Mesenchymal stem cell (in vitro differentiated cells and primary cell): ENCODE measurements at places on chromosomes 2 and 18.

GRCh38 chr18:44961288-44961995 is 280.8 kb downstream of the SETBP1 start:
- DNase-seq, result no peak
- no peak overlapping the region for H3K27ac ChIP-seq
- no peaks in the 10 kb centered on the region for H3K27me3 ChIP-seq
- no peak overlapping the region for H3K4me3 ChIP-seq
- no peaks in the 10 kb centered on the region for H3K4me1 ChIP-seq

GRCh38 chr2:115838539-115838938 is 1396.1 kb downstream of the DPP10 start:
- H3K4me1 ChIP-seq, result no peaks in the 10 kb centered on the region
- DNase-seq, result no peak
- H3K4me3 ChIP-seq, result no peak overlapping the region
- no peaks in the 10 kb centered on the region for H3K27me3 ChIP-seq

GRCh38 chr2:45119038-45119437 is 109.8 kb upstream of the SIX2 start:
- DNase-seq, result peak; percentile 23
- H3K27me3 ChIP-seq, result no peaks in the 10 kb centered on the region
- no peaks in the 10 kb centered on the region for H3K36me3 ChIP-seq
- H3K27ac ChIP-seq, result peak overlapping the region; percentile 87
- peaks cover 12% of the 10 kb centered on the region for H3K4me1 ChIP-seq

DNA sequence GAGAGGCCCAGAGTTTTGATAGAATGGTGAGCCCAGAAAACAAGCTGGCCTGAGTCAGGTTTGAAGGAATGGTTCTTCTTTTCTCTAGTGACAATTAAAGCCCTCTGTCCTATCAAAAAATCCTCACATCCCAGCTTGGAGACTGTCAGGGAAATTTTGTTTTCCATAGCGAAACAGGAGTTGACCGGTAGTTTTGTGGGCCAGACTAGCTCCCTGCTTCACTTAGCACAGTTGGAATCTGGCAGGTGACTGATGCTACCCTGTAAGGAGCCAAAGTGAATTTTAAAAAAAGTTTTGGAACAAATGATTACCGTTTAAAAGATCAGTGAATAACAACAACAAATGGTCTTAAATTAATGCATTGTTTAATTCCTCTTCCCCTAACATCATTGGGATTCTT is 6.7 kb downstream of the NAB1 start:
- H3K27ac ChIP-seq, result no peak overlapping the region
- H3K4me3 ChIP-seq, result no peak overlapping the region
- H3K27me3 ChIP-seq, result no peaks in the 10 kb centered on the region

- H3K36me3 ChIP-seq, result no peaks in the 10 kb centered on the region
- H3K4me3 ChIP-seq, result no peak overlapping the region
- no peak overlapping the region for H3K27ac ChIP-seq
- no peaks in the 10 kb centered on the region for H3K4me1 ChIP-seq
These were observed 246.9 kb upstream of the SLC39A10 start for GRCh38 chr2:195410074-195410671.

DNA sequence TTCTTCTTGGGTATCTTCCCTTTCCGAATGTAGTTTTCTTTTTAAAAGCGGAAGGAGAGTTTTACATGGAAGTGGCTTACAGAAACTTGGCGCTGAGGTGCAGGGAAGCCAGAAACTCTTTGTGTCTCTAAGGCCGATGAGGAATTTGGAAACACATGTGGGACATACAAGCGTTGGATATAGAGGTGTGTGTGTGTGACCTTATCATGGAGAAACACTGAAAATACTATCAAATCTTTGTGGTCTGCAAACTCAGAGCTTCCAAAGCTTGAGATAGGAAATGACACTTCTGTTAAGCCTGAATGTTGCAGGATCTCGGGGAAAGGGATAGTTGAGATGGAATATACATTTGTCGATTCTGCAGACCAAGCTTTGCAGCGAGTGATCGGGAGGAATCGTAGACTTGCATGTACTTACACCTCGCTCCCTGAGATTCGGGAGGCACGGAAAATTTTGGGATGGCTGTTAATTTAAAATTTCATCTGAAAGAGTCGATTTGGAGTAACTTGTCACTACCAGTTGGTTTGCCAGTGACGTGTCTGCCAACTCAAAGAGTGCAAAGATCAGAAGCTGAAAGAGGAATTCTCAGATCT is 1.0 kb downstream of the NAB1 start:
- no peaks in the 10 kb centered on the region for H3K36me3 ChIP-seq
- no peaks in the 10 kb centered on the region for H3K27me3 ChIP-seq
- DNase-seq, result peak; percentile 62
- H3K4me3 ChIP-seq, result peak overlapping the region; percentile 95

DNA sequence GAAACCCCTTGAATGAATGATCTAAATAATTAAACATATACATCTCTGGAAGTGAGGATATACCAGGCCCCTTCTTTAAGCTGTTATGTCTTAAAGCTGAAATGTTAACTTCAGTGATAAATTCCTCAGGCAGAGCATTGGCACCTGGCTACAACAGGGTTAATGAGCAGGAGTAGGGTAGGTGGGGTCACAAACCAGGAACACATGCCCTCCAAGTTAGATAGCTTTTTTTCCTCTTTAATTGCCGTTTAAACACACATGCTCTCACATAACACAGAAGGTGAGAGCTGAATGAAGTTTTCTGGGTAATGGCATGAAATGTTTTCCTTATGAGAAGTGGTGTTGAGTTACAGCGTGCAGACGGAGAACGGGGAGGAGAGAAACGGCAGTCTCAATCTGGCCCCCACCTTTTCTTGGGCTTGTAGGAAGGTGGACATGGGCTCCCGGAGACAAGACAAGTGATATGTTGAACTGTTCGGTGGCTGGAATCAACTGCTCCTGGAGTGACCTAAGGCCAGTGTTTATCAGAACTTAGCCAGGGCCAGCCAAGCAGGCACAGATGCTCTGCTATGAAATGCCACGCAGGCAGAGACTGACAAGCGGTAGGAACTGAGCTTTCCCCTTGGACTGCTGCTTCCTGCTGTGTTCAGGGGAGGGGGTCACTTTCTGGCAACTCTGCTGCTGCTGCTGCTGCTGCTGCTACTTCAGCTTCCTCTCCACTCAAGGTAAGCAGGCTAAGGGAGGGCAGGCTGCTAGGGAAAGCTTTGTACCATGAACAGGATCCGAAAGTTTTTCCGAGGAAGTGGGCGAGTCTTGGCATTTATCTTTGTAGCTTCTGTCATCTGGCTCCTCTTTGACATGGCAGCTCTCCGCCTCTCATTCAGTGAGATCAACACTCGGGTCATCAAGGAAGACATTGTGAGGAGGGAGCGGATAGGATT is at the start of gene GALNT5:
TSS of gene GALNT5 (plus strand) at position 394 of the 941 bp plus-strand sequence. CDS start at position 772, 378 bp downstream.
- peak within 1 kb of the TSS; percentile 46 for H3K4me3 ChIP-seq
- no peaks in the 10 kb centered on the region for H3K36me3 ChIP-seq
- H3K27ac ChIP-seq, result peak within 1 kb of the TSS; percentile 35
- H3K27me3 ChIP-seq, result no peaks in the 10 kb centered on the region
- peak; percentile 48 for DNase-seq
- peaks cover 15% of the 10 kb centered on the region for H3K4me1 ChIP-seq

GRCh38 chr18:35861367-35862118 is 110.9 kb upstream of the RMP24 start:
- H3K4me3 ChIP-seq, result no peak overlapping the region
- DNase-seq, result no peak
- H3K36me3 ChIP-seq, result no peaks in the 10 kb centered on the region
- no peaks in the 10 kb centered on the region for H3K27me3 ChIP-seq
- peaks cover 3% of the 10 kb centered on the region for H3K4me1 ChIP-seq

DNA sequence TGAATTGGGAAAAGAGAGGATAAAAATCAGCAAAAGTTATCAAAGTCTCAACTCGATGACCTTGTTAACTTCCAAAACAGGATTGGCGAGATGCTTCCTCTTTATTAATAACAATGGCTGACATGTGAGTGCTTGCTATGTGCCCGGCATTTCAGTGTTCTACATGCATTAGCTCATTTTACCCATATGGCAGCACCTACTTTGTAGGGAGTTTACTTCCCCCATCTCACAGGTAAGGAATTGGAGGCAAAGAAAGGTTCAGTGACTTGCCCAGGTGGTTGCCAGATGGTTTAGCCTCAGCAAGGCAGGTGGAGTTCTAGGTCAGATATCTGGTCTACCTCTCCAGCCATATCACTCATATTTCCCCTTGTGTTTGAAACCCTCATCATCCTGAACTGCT is 12.4 kb downstream of the TFCP2L1 start:
- no peak for DNase-seq
- H3K27ac ChIP-seq, result no peak overlapping the region
- no peak overlapping the region for H3K4me3 ChIP-seq
- H3K36me3 ChIP-seq, result no peaks in the 10 kb centered on the region

DNA sequence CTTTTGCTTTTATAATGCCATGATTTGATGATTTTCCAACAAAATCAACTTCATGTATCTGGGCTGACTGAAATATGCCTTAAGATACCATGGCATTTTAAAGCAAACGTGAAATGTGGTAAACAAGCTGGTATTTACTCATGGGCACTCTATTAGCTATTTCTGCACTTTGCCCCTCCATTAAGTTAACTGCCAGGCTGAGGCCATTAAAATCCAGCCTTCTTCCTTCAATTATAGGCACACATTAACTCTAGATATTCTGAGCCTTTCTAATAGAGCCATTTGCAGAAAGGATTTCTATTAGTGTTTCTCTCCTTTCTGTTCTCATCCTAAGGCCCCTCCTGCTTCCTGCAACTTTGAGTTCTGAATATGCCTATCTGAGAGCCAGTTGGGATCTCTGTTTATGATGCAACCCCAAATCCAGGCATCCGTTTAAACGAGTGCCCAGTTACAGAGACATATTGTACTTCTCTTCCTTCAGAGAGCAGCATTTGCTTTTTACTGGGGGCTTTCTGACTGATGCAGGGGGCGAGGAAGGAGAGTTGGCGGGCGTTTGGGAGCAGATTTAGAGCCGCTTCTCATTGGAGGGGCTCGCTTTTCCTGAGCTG is 1.6 kb upstream of the KCNJ3 start:
- no peaks in the 10 kb centered on the region for H3K36me3 ChIP-seq
- H3K27me3 ChIP-seq, result peaks cover 29% of the 10 kb centered on the region
- DNase-seq, result no peak
- H3K4me1 ChIP-seq, result peaks cover 17% of the 10 kb centered on the region
- H3K27ac ChIP-seq, result no peak overlapping the region
- peak overlapping the region; percentile 77 for H3K4me3 ChIP-seq

DNA sequence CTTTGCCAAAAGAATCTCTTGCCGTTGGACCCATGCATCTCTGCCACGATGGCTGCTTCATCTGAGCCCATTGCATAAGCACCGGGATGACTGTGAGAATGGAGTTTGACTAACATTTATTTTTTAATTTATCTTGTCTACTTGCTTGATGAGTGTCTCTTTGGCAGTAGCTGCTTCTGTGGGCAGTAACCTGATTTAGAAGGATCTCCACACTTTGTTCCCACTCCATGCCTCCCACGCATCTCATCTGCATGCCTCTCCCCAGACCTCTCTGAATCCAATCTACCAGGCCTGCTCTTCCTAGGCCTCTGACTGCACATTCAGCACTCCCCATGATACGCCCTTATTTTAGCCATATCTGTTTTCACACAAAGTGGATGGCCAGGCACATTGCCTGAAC is 23.7 kb upstream of the TMX3 start:
- H3K4me1 ChIP-seq, result no peaks in the 10 kb centered on the region
- H3K4me3 ChIP-seq, result no peak overlapping the region
- no peaks in the 10 kb centered on the region for H3K27me3 ChIP-seq

DNA sequence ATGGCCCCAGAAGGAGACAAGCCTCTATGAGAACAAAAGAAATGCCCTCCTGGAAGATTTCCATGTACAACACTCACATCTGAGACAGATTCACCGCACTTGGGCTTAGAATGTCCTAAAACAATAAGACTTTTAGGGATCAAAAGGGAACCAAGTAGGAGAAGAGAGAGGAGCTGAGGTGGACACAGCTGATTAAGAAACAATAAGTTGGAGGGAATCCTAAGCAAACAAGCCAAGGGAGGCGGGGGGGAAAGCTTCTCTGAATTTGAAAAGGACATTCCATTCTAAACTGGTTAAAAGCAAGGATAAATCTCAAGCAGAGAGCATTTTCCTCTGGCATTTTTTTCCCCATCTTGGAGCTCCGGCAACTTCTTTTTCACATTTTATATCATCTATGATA is 9.9 kb downstream of the ACVR1 start:
- no peak overlapping the region for H3K4me3 ChIP-seq
- no peak for DNase-seq
- peaks cover 1% of the 10 kb centered on the region for H3K4me1 ChIP-seq
- H3K27me3 ChIP-seq, result no peaks in the 10 kb centered on the region
- no peaks in the 10 kb centered on the region for H3K36me3 ChIP-seq

GRCh38 chr2:187188783-187189631 is 259.0 kb downstream of the CALCRL start:
- no peaks in the 10 kb centered on the region for H3K36me3 ChIP-seq
- no peaks in the 10 kb centered on the region for H3K4me1 ChIP-seq
- DNase-seq, result no peak
- H3K27ac ChIP-seq, result no peak overlapping the region
- H3K4me3 ChIP-seq, result no peak overlapping the region

DNA sequence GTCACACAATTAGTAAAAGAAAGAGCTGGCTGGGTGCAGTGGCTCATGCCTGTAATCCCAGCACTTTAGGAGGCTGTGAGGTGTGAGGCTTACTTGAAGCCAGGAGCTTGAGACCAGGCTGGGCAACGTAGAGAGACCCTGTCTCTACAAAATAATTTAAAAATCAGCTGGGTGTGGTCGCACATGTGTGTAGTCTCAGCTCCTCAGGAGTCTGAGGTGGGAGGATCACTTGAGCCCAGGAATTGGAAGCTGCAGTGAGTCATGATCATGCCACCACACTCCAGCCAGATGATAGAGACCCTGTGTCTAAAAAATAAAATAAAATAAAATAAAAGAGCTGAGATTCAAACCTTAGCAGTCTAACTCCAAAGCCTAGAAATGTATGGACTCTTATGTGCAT is 39.0 kb upstream of the NEDD4L start:
- H3K27ac ChIP-seq, result peak overlapping the region; percentile 46
- no peak for DNase-seq
- no peaks in the 10 kb centered on the region for H3K27me3 ChIP-seq
- H3K36me3 ChIP-seq, result no peaks in the 10 kb centered on the region
- H3K4me3 ChIP-seq, result no peak overlapping the region

DNA sequence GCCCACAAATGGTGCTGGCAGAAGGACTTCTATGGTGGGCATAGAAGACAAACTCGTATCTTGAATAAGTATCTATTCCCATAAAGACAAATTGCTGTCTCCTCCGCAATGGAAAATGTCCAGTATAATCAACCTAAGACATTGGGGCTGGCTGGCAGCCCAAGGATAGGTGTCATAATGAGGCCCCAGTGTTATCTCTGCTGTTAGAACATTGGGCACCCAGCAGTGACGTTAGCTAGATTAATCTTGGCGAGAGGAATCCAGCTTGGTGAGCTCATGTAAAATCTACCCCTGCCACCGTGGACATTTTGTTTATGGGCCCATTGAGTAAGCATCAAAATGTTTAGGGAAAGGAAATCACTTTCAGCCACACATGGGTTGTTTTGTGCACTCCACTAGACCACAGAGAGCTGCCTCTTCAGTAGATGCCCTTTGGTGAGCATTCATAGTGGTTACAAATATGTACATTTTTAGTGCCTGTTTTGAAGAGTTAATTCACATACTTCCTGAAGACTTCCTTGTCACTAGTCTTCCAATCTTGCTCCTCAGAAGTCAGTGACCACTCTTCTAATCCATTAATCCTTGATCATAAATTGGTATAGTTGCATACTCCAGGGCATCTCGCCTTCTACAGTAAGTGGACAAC is 48.2 kb upstream of the KDM3A start:
- H3K4me1 ChIP-seq, result peaks cover 1% of the 10 kb centered on the region
- no peak overlapping the region for H3K4me3 ChIP-seq
- no peak for DNase-seq
